Femur (tissue), 1 donor: ENCODE measurements at places on chromosomes 5 and 9.

DNA sequence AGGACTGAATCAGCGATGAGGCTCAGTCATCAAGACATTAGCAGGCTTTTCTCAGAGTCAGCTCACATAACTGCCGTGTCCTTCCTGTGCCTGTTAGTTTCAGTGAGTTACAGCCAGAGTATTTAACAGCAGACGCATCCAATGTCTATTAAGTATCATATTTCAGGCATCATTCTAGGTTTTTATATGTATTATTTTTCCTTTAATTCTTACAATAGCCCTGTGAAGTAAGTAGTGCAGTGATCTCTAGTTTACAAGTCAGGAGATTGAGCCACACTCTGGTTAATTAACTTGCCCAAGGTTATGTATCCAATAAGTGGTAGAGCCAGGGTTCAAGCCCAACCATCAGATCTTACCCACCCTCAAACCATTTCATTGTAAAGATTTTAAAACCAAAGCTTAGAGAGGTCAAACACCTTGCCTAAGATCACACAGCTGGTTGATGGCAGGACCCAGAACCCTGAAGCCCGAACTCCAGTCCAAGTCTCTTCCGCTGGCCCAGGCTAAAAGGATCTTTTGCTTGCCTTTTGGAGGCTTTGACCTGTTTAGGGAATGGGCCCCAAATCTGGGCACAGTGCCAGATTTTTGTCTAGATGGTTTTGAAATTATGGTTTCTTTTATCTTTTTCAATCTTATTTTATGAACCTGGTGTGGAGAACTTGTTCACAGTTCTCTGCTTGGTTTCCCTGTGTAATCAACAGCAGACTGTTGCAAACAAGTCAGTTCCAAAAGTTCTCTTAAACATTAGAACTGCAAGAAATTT lies 261.2 kb upstream of the CLINT1 start:
- no peak for DNase-seq

- no peak for DNase-seq
Measured at GRCh38 chr5:7925961-7926695, 57.2 kb downstream of the MTRR start.

GRCh38 chr9:137828527-137829259 lies 48.9 kb upstream of the CACNA1B start:
- peak; percentile 62 for DNase-seq

DNA sequence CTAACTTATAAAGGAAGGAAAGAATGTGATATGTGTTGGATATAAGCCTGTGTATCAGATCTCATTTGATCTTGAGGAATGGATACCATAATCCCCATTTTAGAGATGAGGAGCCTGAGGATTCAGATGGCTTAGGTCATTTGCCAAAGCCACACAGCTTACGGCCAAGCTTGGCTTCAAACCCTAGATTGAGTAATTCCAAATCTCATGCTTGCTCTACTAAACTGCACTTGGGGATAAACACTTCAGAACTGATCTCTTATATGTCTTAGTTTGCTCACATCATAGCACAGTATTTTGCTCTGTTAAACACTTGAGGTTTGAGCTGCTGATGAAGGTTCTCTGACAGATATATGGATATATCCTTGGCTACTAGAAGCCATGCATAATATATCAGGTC lies 504.4 kb downstream of the NTRK2 start:
- no peak for DNase-seq

- DNase-seq = peak; percentile 75
Measured at GRCh38 chr9:97598461-97599288, 34.5 kb downstream of the TSTD2 start.

DNA sequence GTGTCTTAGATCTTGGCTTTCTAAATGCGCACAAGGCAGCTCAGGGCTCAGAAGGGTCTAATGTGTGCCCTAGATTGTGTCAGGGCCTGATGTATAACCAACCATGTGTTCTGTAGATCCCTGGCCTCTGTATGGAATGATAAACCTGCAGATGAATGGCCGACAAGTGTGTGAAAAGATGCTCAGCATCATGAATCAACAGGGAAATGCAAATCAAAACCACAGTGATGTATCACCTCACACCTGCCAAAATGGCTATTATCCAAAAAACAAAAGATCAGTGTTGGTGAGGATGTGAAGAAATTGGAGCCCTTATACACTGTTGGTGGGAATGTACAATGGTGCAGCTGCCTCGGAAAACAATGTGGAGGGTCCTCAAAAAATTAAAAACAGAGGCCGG lies 489.8 kb downstream of the SEMA5A start:
- DNase-seq = no peak

GRCh38 chr5:32330126-32330971 lies 17.6 kb upstream of the MTMR12 start:
- DNase-seq = no peak

DNA sequence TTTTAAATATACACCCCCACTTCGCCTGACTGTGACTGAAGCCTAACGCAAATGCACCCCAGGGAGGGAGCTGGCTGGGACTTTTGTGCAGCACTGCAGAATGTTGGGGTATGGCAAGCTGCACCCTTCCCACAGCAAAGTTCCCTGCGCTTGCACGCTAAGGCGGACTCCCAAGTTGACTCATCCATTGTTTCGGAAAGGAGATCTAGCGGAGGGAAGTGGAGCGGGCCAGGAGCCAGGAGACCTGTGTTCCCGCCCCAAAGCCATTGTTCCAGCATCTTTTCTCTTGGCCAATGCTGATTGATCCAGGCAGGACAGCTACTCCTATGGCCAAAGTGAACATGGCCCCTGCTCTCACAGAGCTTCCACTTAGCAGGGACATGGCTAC lies 202.9 kb downstream of the AOPEP start:
- DNase-seq = no peak

DNA sequence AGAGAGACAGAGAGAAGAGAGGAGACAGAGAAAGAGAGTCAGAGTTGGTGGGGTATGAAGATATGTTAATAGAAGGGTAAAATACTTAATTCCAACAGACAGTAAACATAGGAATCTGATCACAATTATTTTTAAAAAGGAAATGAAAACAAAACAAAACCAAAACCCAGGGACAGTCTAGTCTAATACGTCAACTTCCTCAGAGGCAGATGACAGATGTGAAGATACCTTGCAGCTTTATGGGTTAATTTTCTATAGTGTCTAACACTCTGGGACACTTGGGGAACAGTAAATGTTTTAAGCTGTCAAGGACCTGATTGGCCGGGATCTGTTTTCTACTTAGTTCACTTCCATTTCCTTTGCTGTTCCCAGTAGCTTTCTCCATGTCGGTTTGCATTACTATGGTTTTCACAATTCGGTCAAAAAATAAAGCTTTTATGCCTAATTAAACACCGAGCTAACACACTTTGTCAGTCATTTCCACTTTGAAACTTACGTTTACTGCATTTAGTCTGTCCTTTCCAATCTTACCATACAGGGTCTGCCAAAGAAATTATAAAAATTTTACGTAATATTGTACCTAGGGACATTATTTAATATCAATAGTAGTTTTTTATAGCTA lies 216.5 kb downstream of the MCTP1 start:
- DNase-seq = no peak

GRCh38 chr9:129584136-129584535 lies 36.8 kb downstream of the C9orf50 start:
- peak; percentile 83 for DNase-seq

- DNase-seq = peak; percentile 22
Measured at GRCh38 chr9:22079873-22080341, 70.8 kb upstream of the CDKN2B start.

- DNase-seq = no peak
Measured at GRCh38 chr5:74595143-74595925, 45.2 kb downstream of the ENC1 start.

DNA sequence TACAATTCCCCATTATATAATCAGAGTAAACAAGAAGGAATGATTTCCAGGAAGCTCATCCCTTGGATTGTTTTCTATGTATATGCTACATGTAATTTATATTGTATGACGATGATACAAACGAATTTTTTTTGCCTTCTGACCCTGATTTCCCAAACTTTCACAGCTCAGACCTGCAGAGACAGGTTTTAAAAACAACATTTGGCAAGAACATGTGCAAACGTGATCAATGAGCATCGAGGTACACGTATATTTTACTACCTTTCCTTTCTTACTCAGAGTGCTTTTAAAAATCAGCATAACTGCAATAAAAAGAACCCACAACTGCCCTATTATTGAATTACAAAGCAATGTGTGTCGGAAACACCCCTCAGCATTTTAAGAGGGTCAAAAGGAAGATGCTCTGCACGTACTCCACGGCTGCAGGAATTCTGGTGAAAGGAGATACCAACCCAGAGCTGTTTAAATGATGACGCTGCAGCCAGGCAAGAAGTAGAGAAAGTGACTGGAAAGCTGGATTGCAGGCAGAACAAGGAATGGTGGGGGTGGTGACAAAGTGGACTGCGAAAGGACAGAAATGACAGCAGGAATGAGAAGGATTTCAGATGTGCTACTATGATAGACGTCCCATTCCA lies 533.5 kb downstream of the RAB3C start:
- DNase-seq = no peak

DNA sequence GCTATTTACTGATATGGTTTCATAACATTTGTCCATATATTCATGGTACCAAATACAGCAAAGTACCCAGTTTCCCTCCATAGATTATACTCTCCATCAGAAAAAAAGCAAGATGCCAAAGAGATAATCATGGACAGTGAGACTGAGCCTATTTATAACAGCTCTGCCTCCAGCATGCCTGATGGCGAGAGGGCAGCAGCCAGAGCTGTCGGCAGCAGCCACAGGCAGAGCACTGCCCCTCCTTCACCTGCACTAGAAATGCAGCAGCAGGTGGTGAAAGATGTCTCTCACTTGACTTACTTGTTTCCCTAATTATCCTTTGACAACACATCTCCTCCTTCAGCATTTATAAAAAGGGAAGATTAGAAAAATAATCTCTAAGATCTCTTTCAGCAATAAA lies 32.4 kb downstream of the CTNNAL1 start:
- DNase-seq = no peak

GRCh38 chr9:127004946-127005769 lies 90.6 kb downstream of the RALGPS1 start:
- DNase-seq = no peak

GRCh38 chr9:38162332-38163211 lies 93.5 kb upstream of the SHB start:
- no peak for DNase-seq

DNA sequence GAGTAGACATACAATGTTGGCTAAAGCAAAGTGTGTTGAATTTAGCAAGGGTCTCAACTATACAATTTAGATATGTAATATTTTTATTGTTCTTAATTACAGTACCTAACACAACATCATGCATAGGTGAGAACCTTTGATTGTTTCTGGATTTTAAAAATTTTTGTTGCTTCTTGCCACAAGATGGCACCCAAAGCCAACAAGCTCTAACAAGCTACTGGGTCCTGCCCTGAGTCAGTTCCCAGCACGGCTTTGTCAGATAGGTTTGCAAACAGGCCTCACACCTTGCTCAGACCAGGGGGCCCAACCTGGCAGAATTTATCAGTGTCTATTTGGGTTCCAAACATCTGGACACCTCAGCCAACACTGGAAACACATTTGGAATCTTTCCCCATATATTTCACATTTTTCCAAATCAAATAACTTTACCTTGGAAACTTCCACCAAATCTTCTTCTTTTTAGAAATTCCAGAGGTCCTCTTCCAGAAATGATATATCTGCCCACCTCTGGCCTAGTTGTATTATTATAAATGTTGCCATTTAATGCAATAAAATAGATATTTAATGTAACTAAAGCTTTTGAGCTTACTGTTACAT lies 49.5 kb upstream of the EGFLAM start:
- DNase-seq = no peak

DNA sequence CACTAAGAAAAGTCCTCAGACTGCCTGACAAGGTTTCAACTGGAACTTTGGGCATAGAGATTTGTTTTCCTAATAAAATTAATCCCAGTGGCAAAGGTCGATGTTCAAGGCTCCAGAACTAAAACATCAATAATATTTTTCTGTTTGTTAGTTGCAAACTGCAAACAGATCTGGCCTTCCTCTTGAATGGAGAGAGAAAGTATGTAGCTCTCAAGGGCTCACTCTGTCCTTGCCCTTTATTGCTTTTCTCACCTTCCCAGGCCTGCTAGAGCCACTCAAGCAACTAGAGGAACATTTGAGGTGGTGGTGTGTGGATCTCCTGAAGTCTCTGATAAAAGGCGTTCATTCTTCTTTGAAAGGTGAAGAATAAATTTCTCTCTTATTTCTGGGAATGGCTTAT lies 16.6 kb downstream of the ALDH1A1 start:
- DNase-seq = no peak

DNA sequence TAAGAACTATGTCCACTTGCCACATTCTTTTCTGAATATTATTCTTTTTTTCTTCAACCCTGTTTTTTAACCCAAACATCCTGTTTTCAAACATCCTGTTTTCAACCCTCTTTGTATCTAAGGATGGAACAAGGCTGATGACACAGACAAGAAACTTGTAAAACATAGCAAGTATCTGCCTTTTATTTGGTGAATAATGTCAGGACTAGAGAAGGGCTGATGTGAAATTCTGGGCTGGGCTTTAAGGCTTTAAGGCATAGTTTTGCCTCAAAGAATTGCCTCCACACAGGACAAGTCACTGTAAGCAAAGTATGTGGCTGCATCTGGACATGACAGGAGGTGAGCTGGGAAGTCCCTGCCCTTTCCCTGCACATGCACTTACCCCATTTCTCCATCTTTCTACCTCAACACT lies 42.5 kb upstream of the RIC1 start:
- no peak for DNase-seq

- DNase-seq = no peak
Measured at GRCh38 chr5:128355961-128356360, 182.1 kb downstream of the FBN2 start.

DNA sequence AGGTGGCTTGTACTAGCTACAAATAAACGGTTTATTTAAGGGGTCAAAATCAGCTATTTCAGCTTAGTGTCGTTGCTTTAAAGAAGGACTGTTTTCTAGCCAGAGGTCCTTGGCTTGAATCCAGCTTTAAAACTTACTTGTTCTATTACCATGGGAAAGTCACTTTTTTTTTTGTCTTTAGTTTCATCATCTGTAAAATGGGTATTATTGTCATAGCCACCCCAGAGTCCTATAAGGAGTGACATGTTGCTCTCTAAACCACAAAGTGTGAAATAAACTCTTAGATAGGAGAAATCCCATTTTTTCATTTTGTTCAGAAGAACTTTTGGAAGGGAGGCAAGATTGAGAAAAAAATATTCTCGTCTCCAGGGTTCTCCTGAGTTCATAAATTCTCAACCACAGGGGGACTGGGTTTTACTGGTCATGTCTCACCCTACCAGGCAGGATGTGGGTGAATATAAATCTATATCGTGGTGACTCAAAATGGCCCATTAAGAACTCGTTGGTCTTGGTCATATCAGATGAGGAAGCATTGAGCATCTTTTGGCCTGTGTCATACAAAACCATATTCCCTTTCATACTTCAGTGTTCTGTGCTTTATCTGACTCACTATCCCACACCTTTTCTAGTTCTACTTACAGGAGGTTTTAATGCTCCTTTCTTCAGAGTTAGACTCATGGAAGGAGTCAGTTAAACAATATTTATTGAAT lies 202.7 kb upstream of the NR3C1 start:
- no peak for DNase-seq

- DNase-seq = no peak
Measured at GRCh38 chr5:127203818-127204217, 86.8 kb upstream of the MEGF10 start.

DNA sequence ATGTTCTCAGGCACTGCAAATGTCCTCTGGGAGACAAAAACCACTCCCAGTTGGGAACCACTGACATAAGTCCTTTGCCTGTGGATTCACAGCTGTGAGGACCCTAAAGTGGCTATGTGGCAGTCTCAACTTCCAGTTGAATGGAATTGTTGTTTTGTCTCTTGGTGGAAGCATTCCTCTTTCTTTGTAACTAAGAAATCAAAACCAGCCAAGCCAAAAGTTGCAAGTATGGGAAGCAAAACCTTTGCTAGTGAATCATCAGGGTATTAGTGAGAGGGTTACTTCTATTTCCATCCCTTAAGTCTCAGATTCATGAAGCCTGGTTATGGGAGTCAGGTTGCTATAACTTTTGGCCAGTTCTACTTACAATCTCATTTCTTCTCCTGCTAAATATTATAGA lies 49.8 kb upstream of the RPS23 start:
- no peak for DNase-seq
